AG09309 (cell line): ENCODE measurements at places on chromosomes 3 and 15.

- DNase-seq: no peak
Measured at GRCh38 chr15:42133886-42134502, 22.4 kb downstream of the PLA2G4F start.

DNA sequence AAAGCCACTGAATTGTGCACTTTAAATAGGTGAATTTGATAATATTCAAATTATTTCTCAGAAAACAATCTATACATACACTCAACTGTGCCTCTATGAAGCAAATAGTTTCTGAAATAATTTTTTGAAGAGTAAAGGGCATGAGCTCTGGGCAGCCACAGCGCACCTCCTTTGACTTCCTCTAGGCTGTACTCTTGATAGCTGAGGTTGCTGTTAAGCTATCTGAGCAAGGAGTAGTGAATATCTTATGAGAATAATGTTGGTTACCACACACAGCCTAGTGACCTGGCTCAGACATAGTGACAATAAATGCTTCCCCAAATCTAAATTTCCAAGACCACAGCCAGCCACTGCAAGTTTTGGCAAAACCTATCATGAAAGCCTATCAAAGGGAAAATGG, 11.6 kb upstream of the SEC61A1 start:
- DNase-seq: no peak

DNA sequence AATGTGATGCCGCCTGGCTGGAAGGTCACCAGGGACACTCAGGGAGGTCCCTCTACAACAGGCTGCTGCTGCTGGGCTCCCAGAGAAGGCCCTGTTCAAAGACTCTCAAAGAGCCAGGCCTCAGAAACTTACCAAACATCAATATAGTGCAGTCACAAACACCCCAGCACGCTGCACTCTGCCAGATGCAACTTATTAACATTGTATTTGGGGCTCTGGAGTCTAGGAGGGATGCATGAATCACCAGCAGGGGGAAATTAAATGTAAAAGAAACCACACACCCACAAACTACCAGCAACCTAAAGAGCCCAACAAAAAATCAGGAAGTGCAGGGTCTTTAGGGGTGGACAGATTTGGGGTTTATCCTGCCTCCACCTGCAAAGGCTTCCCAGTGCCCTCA, 74.6 kb upstream of the SPATA12 start:
- no peak for DNase-seq

- DNase-seq: no peak
Measured at GRCh38 chr3:9072667-9073009, 109.4 kb upstream of the RAD18 start.

DNA sequence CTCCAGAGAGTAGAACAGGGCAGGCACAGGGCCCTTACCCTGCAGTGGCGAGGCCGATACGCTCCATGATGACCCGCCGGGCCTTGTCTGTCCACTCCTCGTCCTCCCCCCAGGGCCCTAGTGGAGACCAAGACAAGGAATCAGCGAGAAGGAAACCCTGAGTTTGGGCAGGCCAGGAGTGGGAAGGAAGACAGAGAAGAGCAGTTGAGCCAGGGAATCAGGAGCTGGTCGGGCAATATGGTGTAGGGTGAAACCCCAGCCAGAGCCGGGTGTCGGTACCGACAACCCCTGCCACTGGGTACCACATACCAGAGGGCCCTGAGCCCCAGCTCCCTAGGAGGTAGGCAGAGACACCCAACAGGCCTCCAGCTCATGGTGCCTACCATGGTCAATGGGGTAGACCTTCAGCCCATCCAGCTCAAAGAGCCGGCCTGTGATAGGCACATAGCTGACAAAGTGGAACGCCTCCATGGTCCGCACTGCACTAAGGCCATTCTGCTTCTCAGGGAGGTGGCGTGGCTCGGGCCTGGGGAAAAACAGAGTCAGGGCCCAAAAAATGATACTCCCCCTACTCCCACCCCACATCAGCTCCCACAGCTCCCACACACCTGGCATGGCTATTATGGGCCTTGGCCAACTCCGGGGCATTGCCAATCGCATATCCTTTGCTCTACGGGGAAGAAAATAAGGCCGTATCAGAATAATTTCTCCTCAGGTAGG, 38.0 kb downstream of the SEMA3G start:
- DNase-seq: no peak

DNA sequence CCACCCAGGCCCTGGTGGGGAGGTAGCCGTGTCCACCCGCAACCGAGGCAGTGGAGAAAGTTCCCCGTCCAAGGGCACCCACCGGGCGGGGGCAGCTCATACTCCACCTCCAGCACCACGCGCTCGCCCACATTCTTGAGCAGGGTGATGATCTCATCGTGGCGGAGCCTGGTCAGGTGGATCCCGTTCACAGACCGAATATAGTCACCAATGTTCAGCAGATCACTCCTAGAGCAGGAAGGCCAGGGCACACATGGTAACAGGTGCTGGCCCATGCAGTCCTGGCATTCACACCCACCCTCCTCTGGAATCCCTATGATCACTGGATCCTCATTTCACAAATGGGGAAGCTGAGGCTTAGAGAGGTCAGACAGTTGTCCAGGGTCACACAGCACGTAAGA, 15.8 kb downstream of the GRIP2 start:
- DNase-seq: no peak

- DNase-seq: no peak
Measured at GRCh38 chr3:158354713-158355112, 216.3 kb upstream of the MLF1 start.

DNA sequence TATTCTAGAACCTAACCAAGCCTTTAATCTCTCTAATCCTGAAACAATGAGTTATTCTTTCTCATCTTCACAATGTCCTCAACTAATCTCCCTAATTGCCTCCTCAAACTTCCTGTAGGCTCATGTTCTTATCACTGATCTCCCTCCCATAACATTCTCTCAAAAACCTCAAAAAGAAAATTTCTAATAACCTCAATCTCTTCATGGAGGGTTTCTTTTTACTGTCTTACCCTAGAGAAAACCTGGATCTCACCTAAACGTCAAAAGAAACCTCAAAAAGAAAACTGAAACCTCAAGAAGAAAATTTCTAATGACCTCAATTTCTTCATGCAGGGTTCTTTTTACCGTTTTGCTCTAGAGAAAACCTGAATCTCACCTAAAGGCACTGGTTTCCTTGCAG, 150.2 kb downstream of the GSK3B start:
- DNase-seq: no peak

- no peak for DNase-seq
Measured at GRCh38 chr3:12979947-12980487, 93.2 kb downstream of the IQSEC1 start.

GRCh38 chr3:152754303-152754702, 80.6 kb upstream of the P2RY1 start:
- no peak for DNase-seq

- no peak for DNase-seq
Measured at GRCh38 chr3:38575279-38575843, 74.1 kb downstream of the SCN5A start.

- no peak for DNase-seq
Measured at GRCh38 chr3:186333256-186333655, 28.8 kb downstream of the DGKG start.

- no peak for DNase-seq
Measured at GRCh38 chr3:138443521-138444503, 9.4 kb downstream of the ESYT3 start.

- DNase-seq: no peak
Measured at GRCh38 chr3:152400887-152401286, 132.2 kb downstream of the MBNL1 start.

DNA sequence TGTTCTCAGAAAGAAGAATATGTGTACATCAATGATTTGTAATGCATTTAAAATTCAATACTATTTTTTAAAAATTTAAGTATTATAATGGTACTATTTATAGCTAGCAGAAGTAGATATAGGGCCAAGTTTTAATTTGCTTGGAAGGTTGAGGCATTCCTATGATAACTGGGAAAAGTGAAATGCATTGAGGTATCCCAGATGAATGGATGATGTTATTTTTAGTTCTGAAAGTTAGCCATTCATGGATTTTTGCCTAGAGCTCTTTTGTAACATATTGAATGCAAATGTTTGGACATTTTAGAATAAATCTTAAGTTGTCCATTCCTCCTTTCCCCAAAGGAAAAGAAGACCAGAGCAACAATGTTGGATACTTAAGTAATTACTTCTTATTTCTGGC, 47.6 kb downstream of the GAP43 start:
- no peak for DNase-seq

- no peak for DNase-seq
Measured at GRCh38 chr15:69723404-69724096, 270.9 kb downstream of the RPLP1 start.

GRCh38 chr3:73827204-73827603, 202.5 kb upstream of the PDZRN3 start:
- no peak for DNase-seq

DNA sequence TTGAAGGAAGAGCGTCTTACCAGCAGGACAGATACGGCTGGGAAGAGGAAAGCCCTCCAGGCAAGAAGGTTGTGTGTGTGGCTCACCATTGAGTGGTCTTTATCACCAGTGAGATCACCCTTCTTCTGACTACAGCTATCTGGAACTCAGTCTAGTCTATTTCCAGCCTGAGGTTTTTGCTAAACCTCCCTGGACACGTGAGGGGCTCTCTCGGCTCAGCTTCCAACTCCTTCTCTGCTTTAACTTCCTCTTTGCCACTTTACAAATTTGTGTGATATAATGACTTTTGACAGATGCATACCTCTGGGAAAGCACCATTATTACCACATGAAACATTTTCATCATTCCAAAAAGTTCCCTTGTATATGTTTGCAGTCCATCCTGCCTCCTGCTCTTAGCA, 15.3 kb upstream of the ROPN1 start:
- DNase-seq: no peak

DNA sequence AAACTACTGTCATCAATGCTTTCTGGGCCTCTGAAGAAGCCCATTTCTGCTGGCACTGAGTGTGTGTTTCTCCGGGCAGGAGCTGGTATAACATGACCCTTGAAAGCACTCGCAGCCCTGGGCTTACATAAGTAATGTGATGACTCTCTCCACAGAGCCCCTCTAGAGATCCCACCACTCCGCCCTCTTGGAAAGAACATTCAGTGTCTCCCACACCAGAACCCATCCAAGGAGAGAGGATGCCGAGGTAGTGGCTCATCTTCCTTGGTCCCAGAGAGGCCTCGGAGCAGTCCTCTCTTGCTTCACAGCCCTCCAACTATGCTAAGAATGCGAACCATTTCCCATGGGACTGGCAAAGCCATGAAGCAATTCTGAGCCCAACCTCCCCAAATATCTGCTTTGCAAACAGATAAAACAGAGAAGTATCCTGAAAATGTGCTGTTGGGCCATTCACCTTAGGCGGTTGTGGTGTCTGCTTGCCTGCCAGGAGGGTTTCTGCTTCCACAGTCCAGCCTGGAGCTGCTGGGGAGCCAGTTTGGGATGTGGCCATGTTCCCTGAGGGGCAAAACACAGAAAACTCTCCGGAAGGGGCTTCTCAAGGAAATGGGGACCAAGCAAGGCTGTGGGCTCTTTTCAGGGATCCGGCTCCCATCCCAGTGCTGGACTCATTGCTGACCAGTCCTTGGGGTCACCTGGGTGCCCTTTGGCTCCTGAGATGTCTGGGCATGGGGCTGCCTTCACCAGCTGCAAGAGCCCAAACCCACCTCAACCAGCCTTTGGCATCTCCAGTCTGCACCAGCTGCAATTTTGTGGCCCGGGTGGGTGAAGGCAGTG, 47.3 kb downstream of the AMOTL2 start:
- peak; percentile 99 for DNase-seq

DNA sequence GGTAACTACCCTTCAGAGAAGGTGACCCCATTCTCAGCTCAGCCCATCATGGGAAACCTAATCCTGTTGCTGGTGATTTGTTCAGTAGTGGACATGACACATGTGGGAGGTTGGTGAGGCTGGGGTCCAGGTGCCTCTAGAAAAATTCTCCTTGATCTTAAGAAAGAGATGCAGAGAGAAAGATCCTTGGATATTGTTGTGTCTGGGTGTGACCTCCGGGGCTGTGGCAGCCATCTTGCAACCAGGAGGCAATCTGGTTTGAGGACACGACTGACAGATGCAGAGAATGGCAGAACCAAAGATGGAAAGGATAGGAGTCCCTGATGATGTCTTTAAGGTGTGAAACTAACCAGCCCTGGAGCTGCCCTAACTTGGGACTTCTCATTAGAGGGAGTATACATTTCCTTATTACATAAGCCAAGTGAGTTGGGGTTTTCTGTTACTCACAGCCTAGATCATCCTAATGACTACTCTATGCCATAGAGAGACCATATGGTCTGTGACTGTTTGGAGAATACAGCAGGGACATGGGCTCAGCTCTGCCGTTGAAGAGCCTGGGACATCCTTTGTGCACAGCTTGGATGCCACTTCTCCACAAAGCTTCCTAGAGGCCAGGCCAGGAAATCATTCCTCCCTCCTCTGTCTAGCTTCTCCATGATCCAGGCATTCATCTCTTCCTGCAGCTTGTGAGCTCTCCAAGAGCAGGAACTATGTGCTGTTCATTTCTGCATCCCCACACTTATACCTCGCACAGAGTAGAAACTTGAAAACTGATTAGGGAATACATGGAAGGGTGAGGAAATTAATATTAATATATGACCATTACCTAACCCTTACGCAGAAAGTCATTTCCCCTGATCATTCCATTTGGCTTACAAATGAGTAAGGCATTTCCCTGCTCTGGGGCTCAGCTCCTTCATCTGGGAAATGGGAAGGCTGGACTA, 45.9 kb downstream of the HRH1 start:
- DNase-seq: no peak

GRCh38 chr3:49119439-49119838, 1.2 kb downstream of the USP19 start:
- no peak for DNase-seq

DNA sequence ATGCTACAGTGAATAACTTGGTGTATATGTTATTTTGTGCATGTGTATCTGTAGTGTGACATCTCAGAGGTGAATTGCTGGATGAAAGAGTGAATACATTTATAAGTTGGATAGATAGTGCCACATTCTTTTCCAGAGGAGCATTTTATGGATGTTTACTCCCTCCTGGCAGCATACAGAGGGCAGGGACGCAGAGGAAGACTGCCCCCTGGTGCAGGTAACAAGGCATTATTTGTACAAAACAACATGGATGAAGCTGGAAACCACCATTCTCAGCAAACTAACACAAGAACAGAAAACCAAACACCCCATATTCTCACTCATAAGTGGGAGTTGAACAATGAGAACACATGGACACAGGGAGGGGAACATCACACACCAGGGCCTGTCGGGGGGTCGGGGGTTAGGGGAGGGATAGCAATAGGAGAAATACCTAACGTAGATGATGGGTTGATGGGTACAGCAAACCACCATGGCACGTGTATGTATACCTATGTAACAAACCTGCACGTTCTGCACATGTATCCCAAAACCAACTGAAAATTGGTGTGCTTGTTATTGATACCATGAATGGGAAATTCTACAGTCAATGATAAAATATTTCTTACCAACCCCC, 57.9 kb upstream of the CTXND1 start:
- DNase-seq: peak; percentile 4

- DNase-seq: no peak
Measured at GRCh38 chr15:43404130-43404529, 33.2 kb downstream of the TUBGCP4 start.
